Prostate gland (tissue), 2 donors: ENCODE measurements at places on chromosomes 12 and 14. TPM values are rescaled to one million over a fixed set of nuclear protein-coding genes. Genes with fewer than 3 reads are reported as not detected.
A peak's percentile ranks its signal among the peaks of the same experiment; 100 is the strongest.

Gene OTX2
- total RNA-seq = not detected

Gene TAS2R9
- total RNA-seq = not detected

Gene NINJ2
- total RNA-seq = 1.1 TPM

Gene BRF1
- 88.9 TPM for total RNA-seq

Gene ADAM21
- total RNA-seq = not detected

Gene NR1H4
- not detected for total RNA-seq

- DNase-seq = no peak
These were observed 5.4 kb upstream of the CCDC177 start for GRCh38 chr14:69580009-69580577.

DNA sequence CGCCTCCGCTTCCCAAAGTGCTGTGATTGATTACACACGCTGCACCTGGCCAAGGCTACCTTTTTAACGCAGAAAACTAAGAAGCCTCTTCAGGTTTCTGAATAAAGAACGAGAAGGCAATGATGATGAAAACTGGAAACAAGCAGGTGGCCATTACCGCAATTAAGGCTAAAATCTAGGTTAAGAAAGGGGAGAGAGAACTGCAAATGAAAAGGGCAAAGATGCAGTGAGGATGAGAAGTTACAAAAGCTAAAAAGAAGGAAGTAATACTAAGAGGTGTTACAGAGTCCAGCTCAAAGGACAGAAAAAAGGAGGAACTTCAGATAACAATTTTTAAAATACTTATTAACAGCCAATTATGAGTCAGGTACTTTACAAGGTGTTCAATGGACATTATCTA lies 79.7 kb downstream of the DUSP16 start:
- DNase-seq = no peak

- peak; percentile 77 for DNase-seq
These were observed 29.4 kb upstream of the BCL7A start for GRCh38 chr12:121992059-121992879.

DNA sequence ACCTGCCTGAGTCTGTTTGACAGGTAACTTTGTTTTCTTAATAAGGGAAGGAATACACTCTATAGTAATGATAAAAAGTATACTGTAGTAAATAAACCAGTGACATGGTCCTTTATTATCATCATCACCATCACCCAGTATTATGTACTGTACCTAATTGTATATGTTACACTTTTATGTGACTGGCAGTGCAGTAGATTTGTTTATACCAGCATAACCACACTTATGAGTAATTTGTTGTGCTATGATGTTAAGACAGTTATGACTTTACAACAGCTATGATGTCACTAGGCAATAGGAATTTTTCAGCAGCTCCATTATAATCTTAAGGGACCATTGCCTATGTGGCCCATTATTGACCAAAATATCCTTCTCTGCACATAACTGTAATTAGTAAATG lies 155.0 kb downstream of the NUBPL start:
- no peak for DNase-seq

- DNase-seq = no peak
These were observed 70.5 kb downstream of the TRIM9 start for GRCh38 chr14:51024377-51024776.

GRCh38 chr12:13576935-13577500 lies 380.5 kb downstream of the EMP1 start:
- DNase-seq = no peak

- DNase-seq = no peak
These were observed 117.6 kb downstream of the NCOR2 start for GRCh38 chr12:124449623-124450375.

DNA sequence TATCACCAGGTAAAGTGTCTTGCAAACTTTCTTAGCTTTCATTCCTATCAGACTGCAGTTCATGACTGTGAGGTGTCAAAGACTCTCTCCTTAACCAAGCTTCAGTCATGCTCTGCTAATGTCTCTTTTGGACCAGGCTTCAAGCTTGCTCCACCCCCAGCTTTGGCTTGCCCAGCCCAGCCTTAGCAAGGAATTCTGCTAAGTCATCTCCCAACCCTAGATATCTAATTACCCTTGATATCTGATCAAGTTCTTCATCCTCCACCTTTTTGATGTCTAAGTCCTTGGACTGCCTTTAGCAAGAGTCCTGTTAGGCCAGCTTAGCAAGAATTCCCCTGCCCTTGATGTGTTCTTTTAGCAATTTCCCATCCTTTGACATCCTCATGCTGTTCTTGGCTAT lies 108.9 kb upstream of the FGD4 start:
- no peak for DNase-seq

DNA sequence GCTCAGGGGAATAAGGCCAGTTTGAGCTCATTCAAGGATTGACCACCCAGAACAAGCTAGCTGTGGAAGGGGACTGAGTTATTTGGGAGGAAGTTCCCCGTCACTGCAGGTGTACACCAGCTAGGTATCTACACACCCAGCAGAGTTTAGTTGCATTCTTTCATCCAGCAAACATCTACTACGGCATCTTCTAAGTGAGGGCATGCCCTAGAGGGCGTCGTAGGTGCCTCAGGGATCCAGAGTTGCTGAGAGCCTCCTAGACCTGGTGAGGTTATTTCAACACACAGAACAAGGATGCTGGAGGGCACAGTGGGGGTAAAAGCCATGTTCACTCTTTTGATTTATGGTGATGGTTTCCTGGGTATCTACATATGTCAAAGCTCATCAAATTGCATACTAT lies 149.6 kb downstream of the KSR2 start:
- no peak for DNase-seq

- DNase-seq = no peak
These were observed 102.5 kb downstream of the SPTSSA start for GRCh38 chr14:34359420-34360117.

GRCh38 chr14:59328454-59328853 lies 136.7 kb downstream of the GPR135 start:
- no peak for DNase-seq

DNA sequence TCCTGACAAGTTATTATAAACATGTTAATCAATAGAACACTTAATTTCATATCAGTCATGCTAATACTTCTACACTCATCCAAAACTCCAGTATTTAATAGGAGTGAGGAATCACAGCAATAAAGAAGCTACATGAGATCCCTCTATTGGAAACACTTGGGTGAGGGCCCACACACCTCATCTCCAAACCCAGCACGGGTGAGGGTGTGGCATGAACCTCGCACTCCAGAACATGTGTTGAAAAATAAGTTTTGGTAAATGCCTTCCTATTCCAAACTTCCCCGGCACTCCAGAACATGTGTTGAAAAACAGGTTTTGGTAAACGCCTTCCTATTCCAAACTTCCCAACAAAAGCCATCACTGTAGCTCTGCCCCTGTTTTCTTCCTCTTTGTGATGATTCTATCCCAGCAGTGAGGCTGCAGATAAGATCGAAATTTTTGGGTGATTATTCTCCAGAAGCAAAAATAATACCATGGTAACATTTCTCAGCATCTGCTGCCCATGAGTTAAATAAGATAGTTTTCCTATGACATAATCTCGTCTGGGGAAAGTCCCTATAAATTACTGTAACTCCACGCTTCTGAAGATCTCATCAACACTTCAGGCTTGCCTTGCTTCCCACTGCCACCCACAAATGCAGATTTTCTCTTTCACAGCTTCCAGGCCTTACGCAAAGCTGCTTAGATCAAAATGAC lies 24.4 kb upstream of the PTPRB start:
- no peak for DNase-seq

DNA sequence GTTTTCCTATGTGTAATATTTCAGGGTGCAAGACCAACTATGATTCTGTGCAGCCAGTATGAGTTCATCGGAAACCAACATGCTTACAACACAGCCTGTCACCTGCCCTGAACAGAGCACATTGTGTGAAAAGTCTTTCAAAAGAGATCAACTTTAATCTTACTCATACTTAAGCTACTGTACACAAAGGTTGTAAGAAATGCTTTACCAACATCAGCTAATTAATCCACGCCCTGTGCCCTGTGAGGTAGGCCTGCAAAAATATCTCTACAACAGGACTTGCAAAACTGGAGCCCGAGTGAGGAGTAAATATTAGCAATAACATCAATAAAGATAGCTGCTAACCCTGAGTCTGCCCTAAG lies 15.1 kb downstream of the APPL2 start:
- DNase-seq = no peak

- DNase-seq = no peak
These were observed 68.7 kb downstream of the CIT start for GRCh38 chr12:119808441-119808840.

- no peak for DNase-seq
These were observed 4.2 kb downstream of the ACVR1B start for GRCh38 chr12:51955702-51956101.
